ENCODE measurements at places on chromosomes 2 and 18. TPM values are rescaled to one million over a fixed set of nuclear protein-coding genes. Genes with fewer than 3 reads are reported as not detected.

RAB11FIP5 gene
- total RNA-seq = 30.6 TPM

GRCh38 chr18:56458770-56459712 is 179.4 kb downstream of the TXNL1 start:
- DNase-seq = no peak

- DNase-seq = no peak
Observed at GRCh38 chr2:172791953-172792352, 56.3 kb downstream of the RAPGEF4 start.

DNA sequence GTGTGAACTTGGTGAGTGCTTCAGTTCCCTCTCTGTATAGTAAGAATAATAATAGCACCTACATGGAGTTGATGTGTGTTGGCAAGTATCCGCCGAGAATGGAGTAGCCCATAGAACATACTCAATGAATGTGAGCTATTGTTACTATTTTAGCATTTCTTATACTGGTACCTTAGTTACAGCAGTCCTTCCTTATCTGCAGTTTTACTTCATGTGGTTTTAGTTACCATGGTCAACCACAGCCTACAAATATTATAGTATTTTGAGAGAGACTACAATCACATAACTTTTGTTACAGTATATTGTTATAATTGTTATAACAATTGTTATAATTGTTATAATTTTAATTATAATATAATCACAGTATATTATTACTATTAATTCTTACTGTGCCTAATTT is 152.5 kb upstream of the RASGRP3 start:
- no peak for DNase-seq
